ENCODE measurements at places on chromosomes 2 and 18. TPM values are rescaled to one million over a fixed set of nuclear protein-coding genes. Genes with fewer than 3 reads are reported as not detected.

Gene PCGF1
- 28.2 TPM for total RNA-seq

Gene FEV
- total RNA-seq = not detected

Gene SELENOI
- total RNA-seq = 33.9 TPM

Gene HOXD12
- total RNA-seq = not detected

Gene SNTG2
- not detected for total RNA-seq

Gene HOXD3
- total RNA-seq = 2.4 TPM

Gene ZNF142
- total RNA-seq = 12.5 TPM

Gene DNER
- total RNA-seq = 0.30 TPM

Gene FLACC1
- 0.89 TPM for total RNA-seq

Gene MGAT4A
- 1.3 TPM for total RNA-seq

Gene LRRFIP1
- 46.3 TPM for total RNA-seq

Gene ANKRD30BL
- total RNA-seq = not detected

Gene ACVR2A
- 23.7 TPM for total RNA-seq

Gene LYG2
- not detected for total RNA-seq

Gene VIT
- 0.30 TPM for total RNA-seq

Gene SKA1
- total RNA-seq = 0.59 TPM

Data from smooth muscle cell of the umbilical artery (primary cell).